ENCODE measurements at places on chromosomes 1 and 21. TPM values are rescaled to one million over a fixed set of nuclear protein-coding genes. Genes with fewer than 3 reads are reported as not detected.

DCAF6 gene
- total RNA-seq, result 60.9 TPM

NPL gene
- total RNA-seq, result 4.2 TPM

CLEC20A gene
- not detected for total RNA-seq

- peaks cover 28% of the 10 kb centered on the region for H3K4me1 ChIP-seq
- H3K27me3 ChIP-seq, result no peaks in the 10 kb centered on the region
- DNase-seq, result peak; percentile 89
- H3K4me3 ChIP-seq, result no peak overlapping the region
- peaks cover 2% of the 10 kb centered on the region for H3K36me3 ChIP-seq
Measured at GRCh38 chr1:21586846-21587601, 77.8 kb downstream of the ALPL start.

- DNase-seq, result no peak
- H3K27ac ChIP-seq, result no peak overlapping the region
- H3K4me1 ChIP-seq, result peaks cover 27% of the 10 kb centered on the region
- peaks cover 7% of the 10 kb centered on the region for H3K36me3 ChIP-seq
- H3K27me3 ChIP-seq, result no peaks in the 10 kb centered on the region
Measured at GRCh38 chr1:167909691-167910180, 4.2 kb downstream of the ADCY10 start.

DNA sequence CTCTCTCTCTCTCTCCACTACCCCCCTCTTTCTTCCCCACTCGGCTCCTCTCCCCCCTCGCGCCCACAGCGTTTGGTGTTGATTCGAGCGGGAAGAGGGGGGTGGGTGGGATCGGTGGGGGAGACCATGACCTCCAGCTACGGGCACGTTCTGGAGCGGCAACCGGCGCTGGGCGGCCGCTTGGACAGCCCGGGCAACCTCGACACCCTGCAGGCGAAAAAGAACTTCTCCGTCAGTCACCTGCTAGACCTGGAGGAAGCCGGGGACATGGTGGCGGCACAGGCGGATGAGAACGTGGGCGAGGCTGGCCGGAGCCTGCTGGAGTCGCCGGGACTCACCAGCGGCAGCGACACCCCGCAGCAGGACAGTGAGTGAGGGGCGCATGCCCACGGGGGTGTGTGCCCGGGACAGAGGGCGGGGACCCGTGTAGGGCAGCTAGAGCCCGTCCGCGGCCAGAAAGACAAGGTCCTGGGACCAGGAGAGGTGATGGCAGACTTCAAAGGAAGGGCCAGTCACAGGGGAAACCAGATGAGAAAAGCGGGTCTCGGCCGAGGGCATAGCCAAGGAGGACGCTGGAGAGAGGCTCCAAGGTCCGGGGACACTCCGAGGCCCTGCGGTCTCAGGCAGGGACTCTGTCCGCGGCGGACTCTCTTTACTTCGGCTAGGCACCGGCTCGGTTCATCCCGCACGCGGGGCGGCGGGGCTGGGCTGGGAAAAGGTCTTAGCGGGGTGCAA, at the start of gene PRRX1:
Gene PRRX1, plus strand, starts transcription at position 39 of the 735 bp plus-strand sequence. Its CDS starts 88 bp downstream, at position 127.
- peaks cover 48% of the 10 kb centered on the region for H3K4me1 ChIP-seq
- H3K27me3 ChIP-seq, result no peaks in the 10 kb centered on the region
- H3K27ac ChIP-seq, result peak within 1 kb of the TSS; percentile 94
- DNase-seq, result no peak
- H3K36me3 ChIP-seq, result peaks cover 28% of the 10 kb centered on the region

DNA sequence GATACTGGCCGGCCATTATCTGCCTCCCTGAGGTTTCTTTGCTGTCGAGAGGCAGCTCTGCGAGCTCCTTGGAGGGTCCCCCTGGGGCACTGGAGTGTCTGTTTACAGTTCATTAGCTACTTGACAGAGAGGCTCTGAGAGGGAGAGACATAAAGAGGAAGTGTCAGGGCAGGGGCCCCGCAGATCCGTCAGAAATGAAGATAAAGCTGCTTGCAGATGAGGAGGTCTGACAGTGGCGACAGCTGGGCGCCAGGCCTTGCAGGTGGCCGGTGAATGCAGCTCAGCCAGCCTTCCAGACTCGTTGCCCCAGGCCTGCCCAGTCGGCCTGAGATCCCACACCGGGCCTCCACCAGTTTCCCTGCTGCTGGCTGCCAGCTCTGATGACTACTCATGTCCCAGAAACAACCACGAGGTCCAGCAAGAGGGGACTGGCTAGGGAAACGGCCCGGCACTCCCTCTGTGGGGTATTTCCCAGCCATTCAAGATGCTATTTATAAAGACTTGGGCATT, 84.7 kb downstream of the DISP3 start:
- no peak for DNase-seq
- H3K27me3 ChIP-seq, result peaks cover 11% of the 10 kb centered on the region
- H3K4me1 ChIP-seq, result no peaks in the 10 kb centered on the region
- H3K36me3 ChIP-seq, result no peaks in the 10 kb centered on the region
- no peak overlapping the region for H3K27ac ChIP-seq

- peaks cover 42% of the 10 kb centered on the region for H3K4me1 ChIP-seq
- peak overlapping the region; percentile 86 for H3K27ac ChIP-seq
- H3K27me3 ChIP-seq, result no peaks in the 10 kb centered on the region
Measured at GRCh38 chr1:231396643-231397042, 25.4 kb downstream of the EGLN1 start.
